T1000 (cell line): ENCODE measurements at places on chromosomes 6 and 20.
A peak's percentile ranks its signal among the peaks of the same experiment; 100 is the strongest.

DNA sequence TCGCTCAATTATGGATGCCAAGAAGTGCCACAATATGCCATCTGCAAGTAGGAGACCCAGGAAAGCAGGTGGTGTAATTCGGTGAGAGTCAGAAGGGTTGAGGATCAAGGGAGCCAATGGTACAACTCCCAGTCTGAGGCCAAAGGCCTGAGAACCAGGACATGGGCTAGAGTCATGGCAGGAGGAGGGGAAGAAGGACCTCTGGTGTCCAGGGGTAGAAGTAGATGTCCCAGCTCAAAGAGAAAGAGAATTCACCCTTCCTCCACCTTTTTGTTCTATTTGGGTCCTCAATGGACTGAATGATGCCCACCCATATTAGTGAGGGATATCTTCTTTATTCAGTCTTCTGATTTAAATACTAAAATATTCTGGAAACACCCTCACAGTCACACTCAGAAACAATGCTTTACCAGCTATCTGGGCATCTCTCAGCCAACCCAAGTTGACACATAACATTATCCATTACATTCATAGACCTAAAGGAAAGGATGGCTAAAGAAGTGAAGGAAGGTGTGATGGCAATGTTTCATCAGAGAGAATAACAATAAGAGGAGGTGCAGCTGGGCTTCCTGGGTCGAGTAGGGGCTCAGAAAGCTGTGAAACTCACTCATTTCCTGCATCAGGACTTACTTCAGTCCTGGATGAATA is 21.2 kb upstream of the HLA-DQA1 start:
- DNase-seq, result no peak

GRCh38 chr6:10398446-10399218 is 16.2 kb downstream of the TFAP2A start:
- no peak for DNase-seq

DNA sequence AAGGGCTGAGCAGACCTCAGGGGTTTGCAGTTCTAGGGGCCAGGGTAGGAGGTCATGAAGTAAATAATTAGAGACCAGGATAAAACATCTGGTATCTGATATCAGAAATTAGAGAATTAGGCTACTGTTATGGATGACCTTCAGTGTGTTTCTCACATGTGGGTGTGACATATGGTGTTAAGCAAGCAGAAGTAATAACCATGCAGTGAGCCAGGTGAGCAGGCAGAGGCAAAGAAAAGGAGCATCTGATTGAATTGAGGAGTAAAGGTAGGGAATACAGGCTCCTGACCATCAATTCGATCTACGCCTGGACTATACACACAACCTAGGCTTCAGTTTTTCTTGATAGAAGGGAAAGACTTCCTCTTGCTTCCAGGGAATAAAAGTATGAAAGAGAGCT is 34.7 kb upstream of the MAP3K7 start:
- DNase-seq, result no peak

- no peak for DNase-seq
Observed at GRCh38 chr6:37704923-37705238, 7.2 kb upstream of the MDGA1 start.

GRCh38 chr6:15401769-15402250 is 155.9 kb downstream of the JARID2 start:
- no peak for DNase-seq

- no peak for DNase-seq
Observed at GRCh38 chr6:12291071-12291838, 1.1 kb downstream of the EDN1 start.

GRCh38 chr6:18179770-18180356 is 24.6 kb downstream of the KDM1B start:
- no peak for DNase-seq

DNA sequence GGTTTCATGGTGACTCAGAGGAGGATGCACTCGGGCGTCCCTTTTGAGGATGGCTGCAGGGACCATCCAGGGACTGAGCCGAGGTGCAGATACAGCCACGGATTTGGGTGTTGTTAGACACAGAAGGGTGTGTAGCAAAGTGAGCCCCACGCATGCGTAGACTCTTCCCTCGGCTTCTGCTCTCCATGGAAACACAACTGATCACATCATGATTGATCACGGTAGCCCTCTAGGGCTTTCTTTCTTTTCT is 606 bp upstream of the ULBP1 start:
- peak; percentile 37 for DNase-seq

DNA sequence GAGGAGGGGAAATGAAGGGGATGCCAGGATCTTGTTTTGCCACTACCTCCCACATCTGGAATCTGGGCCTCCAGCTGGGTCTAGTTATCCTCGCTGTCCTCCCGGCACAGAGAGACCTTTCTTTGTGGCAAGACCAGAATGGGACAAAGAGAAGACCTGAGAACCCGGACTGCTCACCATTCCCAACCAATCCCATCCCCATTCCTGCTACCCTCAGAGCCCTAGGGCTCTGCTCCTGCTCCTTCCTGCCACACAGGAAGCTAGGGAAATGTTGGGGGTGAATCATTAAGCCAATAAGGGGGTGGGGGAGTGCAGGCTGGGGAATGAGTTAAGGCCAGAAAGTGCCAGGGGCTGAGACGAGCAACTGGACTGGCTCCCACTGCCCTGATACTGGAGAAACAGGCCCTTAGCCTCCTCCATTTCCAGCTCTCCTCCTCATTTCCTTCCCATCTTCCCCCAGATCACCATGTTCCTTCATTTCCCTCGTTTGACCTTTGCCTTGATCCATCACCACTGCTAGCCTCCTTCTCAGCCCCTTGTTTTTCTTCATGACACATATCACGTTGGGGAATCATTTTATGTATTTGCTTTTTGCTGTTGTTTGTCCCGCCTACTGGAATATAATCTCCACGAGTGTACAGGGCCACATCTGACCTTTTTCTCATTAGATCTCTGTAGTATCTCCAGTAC is 4.6 kb upstream of the IER3 start:
- no peak for DNase-seq

DNA sequence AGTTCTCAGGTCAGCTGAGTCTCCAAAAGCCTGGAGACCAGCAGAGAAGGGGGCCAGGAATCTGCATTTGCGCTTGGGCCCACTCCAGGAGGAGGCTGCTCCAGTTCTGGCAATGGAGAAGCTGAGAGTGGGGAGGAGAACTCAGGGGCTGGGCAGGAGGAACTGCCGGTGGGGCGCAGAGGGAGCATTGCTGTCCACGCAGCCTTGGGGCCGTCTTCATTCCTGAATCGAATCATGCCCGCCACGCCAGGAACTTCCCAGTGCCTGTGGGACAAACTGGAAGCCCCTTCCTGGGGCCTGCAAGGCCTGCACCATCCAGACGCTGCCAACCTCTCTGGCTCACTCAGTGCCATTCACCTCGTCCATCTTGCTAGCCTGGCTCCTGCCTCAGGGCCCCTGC is 16.9 kb downstream of the RAB44 start:
- no peak for DNase-seq

GRCh38 chr6:16803294-16804200 is 42.3 kb upstream of the ATXN1 start:
- no peak for DNase-seq

DNA sequence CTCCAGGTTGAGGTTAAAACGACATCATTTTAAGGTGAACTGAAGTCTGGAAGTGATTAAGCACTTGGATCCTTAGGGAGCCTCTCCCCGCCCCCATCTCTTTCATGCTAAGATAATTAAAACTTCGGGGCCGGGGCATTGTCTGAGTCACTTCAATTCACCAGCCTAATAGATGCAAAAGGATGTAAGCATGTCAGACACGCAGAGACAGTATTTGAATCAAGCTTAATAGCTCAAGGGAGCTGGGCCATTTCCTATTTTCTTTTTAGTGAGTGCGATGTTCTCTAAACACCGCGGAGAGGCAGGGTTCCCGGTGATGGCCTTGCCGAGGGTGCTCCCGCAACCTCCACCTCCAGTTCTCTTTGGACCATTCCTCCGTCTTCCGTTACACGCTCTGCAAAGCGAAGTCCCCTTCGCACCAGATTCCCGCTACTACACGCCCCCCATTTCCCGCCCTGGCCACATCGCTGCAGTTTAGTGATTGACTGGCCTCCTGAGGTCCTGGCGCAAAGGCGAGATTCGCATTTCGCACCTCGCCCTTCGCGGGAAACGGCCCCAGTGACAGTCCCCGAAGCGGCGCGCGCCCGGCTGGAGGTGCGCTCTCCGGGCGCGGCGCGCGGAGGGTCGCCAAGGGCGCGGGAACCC is 516 bp upstream of the IRF4 start:
- DNase-seq, result no peak

GRCh38 chr20:34600892-34601653 is 42.6 kb downstream of the MAP1LC3A start:
- DNase-seq, result no peak

DNA sequence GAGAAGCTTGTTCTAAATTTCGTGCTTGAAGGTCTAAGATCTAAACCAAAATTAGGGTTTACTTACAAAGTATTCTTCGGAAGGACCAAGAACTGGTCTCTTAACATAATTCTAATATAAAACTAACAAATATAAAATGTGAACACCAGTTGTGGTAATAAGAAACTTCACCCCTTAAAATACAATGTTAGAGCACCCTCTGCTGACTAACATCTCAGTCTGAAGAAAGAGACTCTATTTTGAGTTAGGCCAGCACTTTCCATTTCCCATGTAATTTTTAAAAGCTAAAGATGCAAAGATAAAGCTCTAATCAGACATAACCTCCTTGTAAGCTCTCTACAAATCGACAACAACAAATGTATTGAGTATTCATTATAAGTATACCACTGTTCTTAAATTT is 24.6 kb downstream of the ATG5 start:
- DNase-seq, result no peak

DNA sequence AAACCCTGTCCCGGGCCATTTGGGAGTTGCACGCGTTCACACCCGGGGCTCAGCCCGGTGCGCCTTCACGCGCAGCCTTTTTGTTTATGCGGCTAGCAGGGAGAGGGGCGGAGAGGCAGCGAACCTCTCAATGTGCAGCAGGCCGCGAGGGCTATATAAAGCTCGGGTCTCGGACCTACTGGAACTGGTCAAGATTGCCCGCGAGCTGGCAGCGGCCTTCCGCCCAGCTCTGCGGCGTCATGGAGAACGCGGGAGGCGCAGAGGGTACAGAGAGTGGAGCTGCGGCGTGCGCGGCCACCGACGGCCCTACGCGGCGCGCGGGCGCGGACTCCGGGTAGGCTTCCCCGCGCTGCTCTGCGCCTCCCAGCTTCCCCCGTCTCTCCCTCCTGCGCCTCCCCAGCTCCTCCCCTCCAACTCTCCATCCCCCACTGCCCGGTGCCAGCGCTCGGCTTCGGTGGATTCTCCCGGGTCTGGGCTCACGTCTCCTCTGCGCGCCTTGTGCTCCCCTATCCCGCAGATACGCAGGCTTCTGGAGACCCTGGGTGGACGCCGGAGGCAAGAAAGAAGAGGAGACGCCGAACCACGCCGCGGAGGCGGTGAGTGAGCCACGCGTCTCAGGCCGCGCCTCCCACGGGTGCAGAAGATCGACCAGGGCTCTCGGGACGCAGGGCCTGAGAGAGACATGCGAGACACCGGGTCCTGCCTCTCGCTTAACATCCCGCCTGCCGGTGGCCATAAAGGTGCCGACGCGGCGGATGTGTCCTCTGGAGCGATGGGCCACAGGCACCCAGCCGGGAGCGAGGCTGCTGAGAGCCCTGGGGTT is at the start of gene RIPPLY2:
TSS of gene RIPPLY2 (plus strand) at position 183 of the 823 bp plus-strand sequence. CDS start at position 240, 57 bp downstream.
- DNase-seq, result peak; percentile 23

GRCh38 chr6:63371104-63371715 is 51.4 kb upstream of the LGSN start:
- no peak for DNase-seq

GRCh38 chr20:4375881-4376280 is 345.8 kb upstream of the PRND start:
- DNase-seq, result no peak

DNA sequence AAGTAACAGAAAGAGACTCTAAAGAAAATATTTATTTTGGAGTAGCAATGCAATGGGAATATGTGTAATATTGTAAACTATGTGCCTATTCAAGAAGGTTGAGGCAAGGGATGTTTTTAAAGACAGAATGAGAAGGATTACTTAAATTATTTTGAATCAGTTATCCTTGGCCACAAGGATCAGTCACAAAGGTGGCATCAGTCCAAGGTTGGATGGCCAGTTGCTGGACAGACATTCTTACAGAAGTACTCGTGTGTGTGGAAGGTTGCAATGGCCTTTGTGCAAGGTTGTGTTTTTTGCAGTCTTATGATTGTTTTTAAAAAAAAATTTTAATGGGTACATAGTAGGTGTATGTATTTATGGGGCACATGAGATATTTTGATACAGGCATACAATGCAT is 2.0 kb downstream of the QRSL1 start:
- DNase-seq, result no peak

- no peak for DNase-seq
Observed at GRCh38 chr20:47725248-47725973, 59.9 kb downstream of the SULF2 start.

GRCh38 chr6:35165630-35166071 is 24.5 kb upstream of the TCP11 start:
- DNase-seq, result no peak

- no peak for DNase-seq
Observed at GRCh38 chr6:51648774-51649173, 438.6 kb downstream of the PKHD1 start.

- peak; percentile 83 for DNase-seq
Observed at GRCh38 chr6:136792410-136793262, at the start of gene MAP3K5. MAP3K5 (minus strand) TSS chr6:136792477; CDS start chr6:136792157, 320 bp downstream.

- DNase-seq, result no peak
Observed at GRCh38 chr6:143050509-143050908, 10.2 kb upstream of the AIG1 start.

GRCh38 chr6:110098511-110099116 is 80.9 kb downstream of the WASF1 start:
- no peak for DNase-seq

DNA sequence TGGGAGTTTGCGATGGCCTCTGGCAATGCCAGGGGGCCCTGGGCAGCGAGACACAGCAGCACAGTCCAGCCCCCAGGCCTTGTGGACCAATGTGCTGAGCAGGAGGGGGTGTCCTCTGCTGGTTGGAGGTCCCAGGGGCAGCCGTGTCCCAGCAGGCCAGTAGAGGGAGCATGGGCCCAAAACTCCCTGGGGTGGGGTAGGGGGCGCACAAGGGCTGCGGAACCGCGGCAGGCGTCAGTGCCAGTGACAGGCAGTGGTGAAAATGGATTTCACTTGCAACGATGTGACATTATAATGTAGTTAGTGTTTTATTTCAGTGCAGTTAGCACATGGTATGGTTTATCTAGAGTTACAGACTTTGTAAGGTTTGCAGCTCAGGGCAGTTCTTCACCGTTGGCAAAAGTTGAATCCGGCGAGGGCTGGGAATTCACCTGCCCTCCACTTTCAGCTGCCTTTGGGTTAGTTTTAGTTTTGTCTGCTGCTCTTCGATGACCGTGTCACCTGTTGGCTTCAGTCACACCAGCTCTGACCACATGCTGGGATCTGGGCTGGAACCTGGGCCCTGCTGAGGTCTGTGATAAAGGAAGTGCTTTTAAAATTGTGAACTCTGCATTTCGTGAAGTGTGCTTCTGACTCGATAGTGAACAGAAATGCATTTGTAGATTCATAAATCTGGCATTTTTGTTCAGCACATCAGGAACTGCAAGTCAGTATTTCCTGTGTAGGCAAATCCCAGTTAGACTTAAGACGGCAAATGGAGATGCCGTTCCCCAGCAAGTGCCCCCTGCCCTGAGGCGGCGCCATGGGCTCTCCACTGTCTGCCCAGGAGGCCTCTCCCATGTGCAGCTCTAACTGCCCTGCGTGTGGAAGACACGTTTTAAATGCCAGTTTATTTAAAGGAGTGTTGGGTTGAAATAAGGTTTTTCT is 46.8 kb downstream of the PYGB start:
- peak; percentile 17 for DNase-seq
